Natural killer cell (primary cell): ENCODE measurements at places on chromosomes 1 and 21.

GRCh38 chr1:6538956-6539355, 15.4 kb downstream of the NOL9 start:
- no peak for DNase-seq

GRCh38 chr1:232868793-232869491, 63.7 kb downstream of the MAP10 start:
- no peak for DNase-seq

GRCh38 chr21:29316029-29316742, 17.5 kb downstream of the BACH1 start:
- DNase-seq, result no peak

- peak; percentile 83 for DNase-seq
Observed at GRCh38 chr1:156090840-156091188, 8.5 kb upstream of the MEX3A start.

- no peak for DNase-seq
Observed at GRCh38 chr1:198649968-198650338, 11.1 kb downstream of the PTPRC start.

GRCh38 chr1:37394574-37395464, 79.6 kb upstream of the ZC3H12A start:
- DNase-seq, result no peak

DNA sequence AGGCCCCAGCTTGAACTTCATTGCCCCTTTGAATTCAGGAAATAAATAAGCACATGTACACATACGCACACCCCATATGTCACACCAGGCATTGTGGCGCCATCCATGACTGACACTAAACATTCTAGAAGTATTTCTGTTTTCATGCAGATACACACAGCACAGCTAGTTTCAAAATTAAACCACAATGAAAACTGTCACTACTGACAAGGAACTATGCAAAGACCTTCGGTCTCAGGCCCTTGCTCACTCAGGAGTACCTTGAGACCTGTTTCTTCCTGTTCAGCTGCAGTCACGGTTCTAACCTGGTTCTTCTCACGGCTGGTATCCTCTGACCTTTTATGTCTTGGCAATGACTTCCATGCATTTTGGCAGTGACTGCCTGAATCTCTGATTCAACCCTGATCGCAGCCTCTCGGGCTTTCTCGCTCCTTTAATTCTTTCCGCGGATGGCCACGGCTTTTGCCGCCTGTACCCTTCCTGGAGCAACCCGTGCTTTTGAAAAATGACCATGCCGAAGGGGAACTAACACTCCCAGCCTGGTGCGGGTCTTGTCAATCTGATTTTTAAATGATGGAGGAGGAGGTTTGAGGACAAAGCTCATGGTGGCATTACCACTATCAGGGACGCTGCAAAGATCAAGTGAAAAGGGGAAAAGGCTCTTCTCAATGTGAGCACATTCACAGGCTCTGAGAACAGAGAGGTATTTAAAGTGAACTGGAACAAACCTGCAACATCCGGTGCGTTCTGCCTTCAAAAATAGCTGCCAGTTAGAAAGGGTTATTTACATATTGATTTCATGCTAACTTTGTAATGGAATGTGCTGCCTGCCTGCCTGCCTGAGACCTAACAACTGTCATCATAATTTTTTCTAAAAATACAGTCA, 384.6 kb downstream of the RRAGC start:
- DNase-seq, result no peak

GRCh38 chr21:42153046-42153686, 65.8 kb upstream of the ABCG1 start:
- peak; percentile 14 for DNase-seq

GRCh38 chr21:34974162-34974981, 74.7 kb downstream of the RUNX1 start:
- peak; percentile 31 for DNase-seq

DNA sequence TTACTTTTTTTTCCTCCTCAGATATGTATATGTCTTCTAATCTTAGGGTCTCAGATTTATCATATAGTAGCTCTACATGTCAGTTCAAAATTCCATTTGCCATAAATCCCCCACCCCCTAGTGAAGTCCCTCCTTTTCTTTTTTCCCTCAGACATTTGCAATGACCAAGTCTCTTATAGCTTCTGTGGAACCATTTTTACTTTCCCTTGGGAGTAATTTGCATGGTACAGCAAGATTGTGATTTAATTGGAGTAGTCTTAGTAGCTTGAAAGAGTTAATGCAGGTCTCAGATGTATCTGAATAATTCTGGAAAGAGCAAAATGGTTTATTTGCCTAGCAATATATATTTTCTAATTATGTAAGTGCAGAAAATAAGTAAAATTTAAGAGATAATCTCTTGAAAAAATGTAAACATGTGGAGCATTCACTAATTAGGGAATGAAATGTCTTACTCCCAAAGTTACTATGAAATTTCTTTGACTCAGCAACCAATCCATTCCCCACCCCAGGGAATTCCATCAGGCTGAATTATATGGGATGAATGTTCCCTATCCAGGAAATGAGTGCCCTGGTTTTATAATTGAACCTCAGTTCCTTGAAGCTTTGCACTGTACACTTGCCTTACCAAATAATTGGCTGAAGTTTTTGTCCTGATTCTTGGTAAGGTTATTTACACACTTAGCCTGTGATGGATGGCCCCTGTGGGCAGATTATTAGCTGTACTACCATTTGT, 267.0 kb downstream of the DNM3 start:
- DNase-seq, result no peak

GRCh38 chr1:28127617-28128257, 39.3 kb upstream of the EYA3 start:
- DNase-seq, result no peak

DNA sequence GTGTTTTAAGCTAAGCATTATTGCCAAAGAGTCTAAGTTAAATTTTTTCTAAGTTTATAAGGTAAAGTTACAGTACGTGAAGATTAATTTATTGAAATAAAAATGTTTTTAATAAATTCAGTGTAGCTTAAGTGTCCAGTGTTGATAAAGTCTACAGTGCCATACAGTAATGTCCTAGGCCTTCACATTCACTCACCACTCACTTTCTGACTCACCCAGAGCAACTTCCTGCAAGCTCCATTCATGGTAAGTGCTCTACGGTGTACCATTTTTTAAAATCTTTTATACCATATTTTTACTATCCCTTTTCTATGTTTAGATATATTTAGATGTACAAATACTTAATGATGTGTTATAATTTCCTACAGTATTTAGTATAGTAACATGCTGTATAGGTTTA, 173.2 kb downstream of the CACNA1E start:
- no peak for DNase-seq

DNA sequence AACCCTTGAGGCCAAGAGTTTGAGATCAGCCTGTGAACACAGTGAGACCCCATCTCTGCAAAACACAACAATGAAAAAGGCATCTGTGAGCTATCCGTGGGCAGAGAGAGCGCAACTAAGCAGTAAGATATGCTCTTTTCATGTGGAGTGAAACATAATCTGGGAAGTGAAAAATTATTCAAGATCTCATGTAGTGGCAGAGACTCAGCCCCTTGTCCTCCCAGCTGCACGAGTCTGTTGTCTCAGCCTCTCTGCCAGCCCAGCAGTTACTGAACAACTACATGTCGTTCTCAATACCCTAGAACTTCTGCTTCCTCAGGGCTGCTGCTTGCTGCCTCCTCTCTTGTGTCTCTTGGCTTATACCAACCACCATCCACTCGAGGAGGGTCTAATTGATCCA, 61.3 kb upstream of the WDR26 start:
- DNase-seq, result no peak

GRCh38 chr1:9280015-9280860, 12.5 kb upstream of the SPSB1 start:
- DNase-seq, result peak; percentile 29

DNA sequence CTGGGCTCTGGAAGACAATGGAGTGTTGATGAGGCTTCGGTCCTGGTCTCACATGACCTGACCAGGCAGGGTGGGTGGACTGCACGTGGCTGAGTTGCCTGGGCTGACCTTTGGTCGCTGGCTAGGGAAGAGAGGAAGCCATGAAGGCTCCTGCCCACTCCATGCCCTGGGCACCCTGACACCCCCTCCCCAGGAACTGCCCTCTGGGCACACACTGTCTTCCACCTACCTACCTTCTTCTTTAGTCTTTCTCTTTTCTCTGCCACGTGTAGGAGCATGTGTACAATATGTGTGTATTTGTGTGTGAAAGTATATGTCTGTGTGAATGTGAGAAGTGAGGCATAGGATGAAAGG, 15.1 kb downstream of the POU3F1 start:
- no peak for DNase-seq

- DNase-seq, result no peak
Observed at GRCh38 chr1:171429137-171429536, 56.2 kb upstream of the PRRC2C start.

- DNase-seq, result no peak
Observed at GRCh38 chr1:2375246-2375922, 16.0 kb downstream of the MORN1 start.

- no peak for DNase-seq
Observed at GRCh38 chr1:1374589-1374928, 448 bp downstream of the AURKAIP1 start.

DNA sequence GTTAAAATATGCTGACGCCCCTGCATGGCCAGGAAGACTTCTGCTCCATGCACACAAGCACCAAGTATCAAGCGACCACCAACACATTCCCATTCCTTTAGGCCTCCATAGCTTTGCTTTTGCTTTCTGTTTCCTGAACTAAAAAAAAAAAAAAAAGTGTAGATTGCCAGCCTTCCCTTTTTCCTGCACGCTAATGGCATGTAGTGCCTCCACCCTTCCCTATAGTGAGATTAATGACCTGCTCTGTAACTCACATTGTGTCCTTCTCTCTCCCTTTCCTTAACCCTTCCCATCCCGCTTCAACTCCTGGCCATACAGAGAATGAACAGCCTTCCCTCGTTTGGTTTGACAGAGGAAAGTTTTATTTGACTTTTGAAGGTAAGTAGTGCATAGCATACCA, 57.1 kb upstream of the DYNLT5 start:
- DNase-seq, result no peak

- no peak for DNase-seq
Observed at GRCh38 chr1:245272676-245273075, 117.9 kb downstream of the KIF26B start.

DNA sequence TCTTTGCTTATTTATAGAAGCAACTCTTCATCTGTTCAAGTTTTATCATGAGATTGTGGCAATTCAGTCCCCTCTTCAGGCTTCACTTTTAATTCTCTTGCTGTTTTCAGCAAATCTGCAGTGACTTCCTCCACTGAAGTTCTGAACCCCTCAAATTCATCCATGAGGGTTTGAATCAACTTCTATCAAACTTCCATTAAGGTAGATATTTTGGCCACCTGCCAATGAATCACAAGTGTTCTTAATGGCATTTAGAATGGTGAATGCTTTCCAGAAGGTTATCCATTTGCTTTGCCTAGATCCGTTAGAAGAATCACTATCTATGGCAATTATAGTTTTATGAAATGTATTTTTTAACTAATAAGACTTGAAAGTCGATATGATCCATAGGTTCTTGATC, 946.7 kb upstream of the B3GALT2 start:
- no peak for DNase-seq

DNA sequence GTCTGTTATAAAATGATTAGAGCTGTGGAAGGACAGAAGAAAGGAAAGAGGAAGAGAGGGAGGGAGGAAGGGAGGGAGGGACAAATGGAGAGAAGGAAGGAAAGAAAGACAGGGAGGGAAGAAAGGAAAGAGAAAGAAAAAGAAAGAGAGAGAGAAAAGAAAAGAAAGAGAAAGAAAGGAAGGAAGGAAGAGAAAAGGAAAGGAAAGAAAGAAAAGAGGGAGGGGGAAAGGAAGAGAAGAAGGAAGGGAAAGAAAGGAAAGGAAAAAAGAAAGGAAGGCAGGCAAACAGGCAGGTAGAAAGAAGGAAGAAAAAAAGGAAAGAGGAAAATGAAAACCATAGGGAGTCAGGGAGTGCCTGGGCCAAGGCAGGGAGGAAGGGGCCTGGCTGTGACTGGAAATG, 14.5 kb upstream of the BACE2 start:
- DNase-seq, result no peak

GRCh38 chr1:76501136-76501535, 366.1 kb upstream of the ST6GALNAC5 start:
- DNase-seq, result no peak

- DNase-seq, result no peak
Observed at GRCh38 chr1:162175379-162176081, 106.0 kb downstream of the NOS1AP start.

GRCh38 chr1:82161700-82162141, 361.0 kb downstream of the ADGRL2 start:
- no peak for DNase-seq

GRCh38 chr1:36920371-36920770, 113.9 kb downstream of the GRIK3 start:
- no peak for DNase-seq

DNA sequence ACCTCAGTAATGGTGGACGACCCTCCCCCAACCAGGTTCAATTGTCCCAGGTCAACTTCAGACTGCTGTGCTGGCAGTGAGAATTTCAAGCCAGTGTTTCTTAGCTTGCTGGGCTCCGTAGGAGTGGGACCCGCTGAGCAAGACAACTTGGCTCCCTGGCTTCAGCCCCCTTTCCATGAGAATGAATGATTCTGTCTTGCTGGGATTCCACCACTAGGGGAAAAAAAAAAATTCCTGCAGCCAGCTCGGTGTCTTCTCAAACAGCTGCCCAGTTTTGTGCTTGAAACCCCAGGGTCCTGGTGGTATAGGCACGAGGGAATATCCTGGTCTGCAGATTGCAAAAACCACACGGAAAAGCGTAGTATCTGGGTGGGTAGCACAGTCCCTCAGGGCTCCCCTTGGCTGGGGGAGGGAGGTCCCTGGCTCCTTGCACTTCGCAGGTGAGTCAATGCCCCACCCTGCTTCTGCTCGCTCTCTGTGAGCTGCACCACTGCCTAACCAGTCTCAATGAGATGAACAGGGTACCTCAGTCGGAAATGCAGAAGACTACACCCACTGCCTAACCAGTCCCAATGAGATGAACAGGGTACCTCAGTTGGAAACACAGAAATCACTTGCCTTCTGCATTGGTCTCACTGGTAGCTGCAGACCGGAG, 41.5 kb downstream of the GBP6 start:
- no peak for DNase-seq

GRCh38 chr1:20185834-20186782, at the start of the genes PLA2G2C and UBXN10:
Gene PLA2G2C (minus strand): TSS chr1:20186518. CDS start chr1:20177363, 9,155 bp downstream.
Gene UBXN10 (plus strand): TSS chr1:20186096. CDS start chr1:20190562, 4,466 bp downstream.
- peak; percentile 64 for DNase-seq
